ENCODE measurements at places on chromosomes 6 and 20. TPM values are rescaled to one million over a fixed set of nuclear protein-coding genes. Genes with fewer than 3 reads are reported as not detected.

Gene ENPP5
- total RNA-seq, result not detected

Gene TRAM2
- 6.5 TPM for total RNA-seq

Gene PLA2G7
- total RNA-seq, result not detected

Gene CAGE1
- not detected for total RNA-seq

Gene HLA-G
- 0.15 TPM for total RNA-seq

Gene EPPIN
- total RNA-seq, result not detected

Gene PI16
- total RNA-seq, result 7.3 TPM

Gene PKIB
- 0.86 TPM for total RNA-seq

Gene CD93
- total RNA-seq, result 5.1 TPM

Gene CTAGE9
- total RNA-seq, result not detected

Gene FHL5
- total RNA-seq, result not detected

Gene ULBP2
- 1.5 TPM for total RNA-seq

Gene LINC00237
- total RNA-seq, result not detected

Gene PSMF1
- total RNA-seq, result 145 TPM

Gene KIF25
- not detected for total RNA-seq

Gene ABCC10
- total RNA-seq, result 49.8 TPM

Gene TNF
- 130 TPM for total RNA-seq

Gene TRIM38
- total RNA-seq, result 33.5 TPM

Gene SLC4A11
- total RNA-seq, result 1.6 TPM

Gene ATAT1
- total RNA-seq, result 8.0 TPM

Gene ARMC12
- 1.3 TPM for total RNA-seq

Gene CFB
- 0.60 TPM for total RNA-seq
